ENCODE measurements at places on chromosomes 2 and 18.

DNA sequence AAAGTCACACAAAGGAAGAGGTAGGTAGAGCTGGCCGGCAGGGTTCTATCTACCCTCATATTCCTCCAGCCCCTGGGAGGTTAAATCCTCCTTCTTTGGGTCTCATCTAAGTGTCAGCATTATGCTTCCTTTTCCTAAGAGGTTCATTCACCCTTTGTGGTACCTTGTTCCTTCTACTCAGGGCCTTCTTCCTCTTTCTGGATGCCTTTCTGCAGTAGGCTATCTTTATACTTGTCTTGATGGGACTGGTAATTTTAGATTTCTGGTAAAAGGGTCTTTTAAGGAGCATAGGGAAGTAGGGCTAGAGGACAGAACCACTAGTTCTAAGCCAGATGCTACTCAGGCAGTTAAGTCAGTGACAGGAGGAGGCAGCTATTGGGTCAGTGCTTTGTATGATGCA is 13.7 kb upstream of the TNP1 start:
- no peak for DNase-seq

GRCh38 chr2:85994421-85994777 is 105.6 kb upstream of the ST3GAL5 start:
- no peak for DNase-seq

GRCh38 chr18:60421356-60422118 is 49.0 kb upstream of the MC4R start:
- DNase-seq = no peak

GRCh38 chr2:176128172-176128981 is 1.1 kb upstream of the HOXD8 start:
- no peak for DNase-seq

DNA sequence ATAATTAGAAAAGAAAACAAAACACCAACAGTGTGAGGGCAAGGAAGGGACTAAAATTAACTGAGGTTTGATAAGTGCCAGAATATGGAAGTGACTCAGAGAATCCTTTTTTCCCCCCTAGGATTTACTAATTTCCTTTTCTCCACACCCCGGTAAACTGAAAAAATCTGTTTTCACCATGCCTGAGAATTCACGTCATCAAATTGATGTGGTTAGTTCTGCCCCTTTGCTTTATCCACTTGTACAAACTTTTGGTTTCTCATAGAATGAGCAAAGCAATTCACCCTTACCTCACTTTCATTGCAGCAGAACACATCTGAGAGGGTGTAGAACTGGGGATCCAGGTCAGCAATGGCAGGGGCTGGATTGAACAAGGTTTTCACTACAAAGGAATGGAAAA is 57.8 kb downstream of the RBKS start:
- no peak for DNase-seq

DNA sequence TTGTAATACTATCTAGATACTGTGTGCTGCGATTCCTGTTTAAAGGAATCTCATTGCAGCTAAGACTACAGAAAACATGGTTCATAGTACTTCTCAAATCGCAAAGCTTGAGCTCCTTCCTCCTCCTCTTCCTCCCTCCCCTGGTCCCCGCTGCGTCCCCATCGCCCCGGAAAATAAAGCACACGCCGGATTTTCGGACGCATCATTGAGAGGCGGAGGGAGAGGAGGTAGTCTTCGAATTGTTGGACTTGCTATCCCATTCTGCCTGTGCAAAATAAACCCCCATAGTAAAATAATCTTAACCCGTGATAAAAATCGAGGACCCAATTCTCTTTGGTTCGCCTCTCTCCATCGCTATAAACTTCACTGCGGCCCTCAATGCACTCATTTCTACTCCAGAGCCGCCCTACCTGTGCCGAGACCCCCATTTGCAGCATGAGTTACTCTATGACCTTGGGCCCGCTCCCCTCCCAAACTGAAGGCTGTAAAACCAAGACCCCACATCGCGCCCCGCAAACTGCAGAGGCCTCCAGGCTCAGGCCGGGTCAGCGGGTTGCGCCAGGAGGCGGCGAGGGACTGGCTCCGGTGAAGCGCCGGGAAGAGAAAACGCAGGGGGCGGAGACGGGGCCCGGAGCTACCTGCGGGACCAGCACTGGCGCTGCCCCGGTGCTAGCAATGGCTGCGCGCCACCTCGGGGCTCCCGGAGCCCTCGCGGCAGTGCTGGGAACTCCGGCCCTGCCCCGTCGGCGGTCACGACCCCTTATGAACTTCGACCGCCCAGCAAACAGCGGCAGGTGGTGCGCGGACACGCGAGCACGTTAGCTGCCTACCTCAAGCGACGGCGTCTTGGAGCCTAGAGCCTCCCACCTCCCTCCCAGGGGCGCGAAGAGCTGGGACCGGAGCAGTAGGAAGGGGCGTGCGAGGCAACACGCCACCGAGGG is 649 bp downstream of the ESCO1 start:
- no peak for DNase-seq

DNA sequence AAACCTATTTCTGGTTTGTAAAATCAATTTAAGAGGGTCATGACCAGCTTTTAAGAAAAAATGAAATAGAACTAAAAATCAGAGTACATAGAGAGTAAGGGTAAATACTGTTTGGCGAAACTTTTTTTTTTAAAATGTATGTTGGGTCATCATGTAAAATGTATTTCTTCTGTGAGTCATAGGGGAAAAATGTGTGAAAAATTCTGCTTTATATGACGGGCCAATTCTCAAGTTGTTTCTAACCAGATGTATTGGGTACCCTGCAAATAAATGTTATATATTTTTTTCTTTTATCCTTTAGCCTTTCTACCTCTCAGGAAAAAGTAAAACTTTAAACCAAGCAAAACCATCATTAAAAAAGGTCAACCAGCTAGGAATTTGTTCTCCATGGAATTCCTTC is 13.9 kb downstream of the AFTPH start:
- no peak for DNase-seq

GRCh38 chr2:68739595-68740399 is 5.2 kb downstream of the ARHGAP25 start:
- no peak for DNase-seq

DNA sequence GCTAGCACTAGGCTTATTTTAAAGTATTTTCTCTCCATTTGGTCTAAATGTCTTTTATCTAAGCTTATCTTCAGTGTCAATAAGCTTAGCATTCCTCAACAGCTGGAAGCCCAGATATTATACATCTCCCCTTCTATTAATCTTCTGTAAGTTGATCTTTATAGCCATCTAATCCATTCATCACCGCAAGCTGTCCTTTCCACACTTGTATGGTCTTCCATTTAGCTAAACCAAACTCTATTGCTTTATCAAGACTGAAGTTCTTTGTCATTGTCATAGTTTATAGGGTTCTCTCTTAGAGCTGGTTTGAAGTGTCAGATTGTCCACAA is 101.3 kb upstream of the GPR45 start:
- DNase-seq = no peak

DNA sequence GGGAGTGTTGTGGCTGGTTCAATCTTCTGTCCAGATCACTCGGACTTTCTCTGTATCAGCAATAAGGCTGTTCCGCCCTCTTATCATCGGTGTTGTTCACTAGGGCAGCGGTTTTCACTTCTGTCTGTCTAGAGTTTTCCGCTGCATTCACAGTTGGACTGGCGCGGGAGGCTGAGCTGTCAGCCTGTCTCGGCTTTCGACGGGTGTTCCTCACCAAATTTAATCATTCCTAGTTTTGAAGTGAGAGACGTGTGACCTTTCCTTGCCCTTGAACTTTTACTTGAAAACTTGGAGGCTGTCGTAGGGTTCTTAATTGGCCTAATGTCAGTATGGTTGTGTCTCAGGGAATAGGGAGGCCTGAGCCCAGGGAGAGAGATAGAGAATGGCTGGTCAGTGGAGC is 108.3 kb downstream of the NFATC1 start:
- DNase-seq = no peak

- no peak for DNase-seq
Observed at GRCh38 chr2:190893157-190893556, 12.5 kb downstream of the GLS start.

DNA sequence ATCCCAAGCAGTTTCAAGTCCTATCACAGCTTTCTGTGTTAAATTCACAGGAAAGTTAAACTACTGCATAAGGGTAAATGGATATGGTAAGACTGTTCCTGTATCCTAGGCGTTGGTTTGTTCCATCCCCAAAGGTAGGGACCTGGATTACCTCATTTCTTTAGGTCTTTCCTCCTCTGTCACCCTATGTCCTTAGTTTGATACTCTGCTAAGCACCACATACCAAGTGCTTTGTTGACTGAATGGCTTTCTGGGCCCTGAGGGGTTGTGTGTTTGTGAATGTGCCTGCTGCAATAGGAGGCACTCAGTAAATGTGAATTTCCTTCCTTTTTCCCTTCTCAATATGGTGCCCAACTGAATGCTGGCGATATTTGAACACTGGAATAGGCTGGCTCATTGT is 7.8 kb downstream of the NOSTRIN start:
- no peak for DNase-seq

- no peak for DNase-seq
Observed at GRCh38 chr2:28394997-28395333, 2.3 kb downstream of the FOSL2 start.

- no peak for DNase-seq
Observed at GRCh38 chr2:173299764-173300163, 54.9 kb upstream of the CDCA7 start.

- no peak for DNase-seq
Observed at GRCh38 chr18:48621815-48622555, 83.2 kb downstream of the CTIF start.

- DNase-seq = no peak
Observed at GRCh38 chr2:113692698-113693428, 63.6 kb downstream of the SLC35F5 start.

DNA sequence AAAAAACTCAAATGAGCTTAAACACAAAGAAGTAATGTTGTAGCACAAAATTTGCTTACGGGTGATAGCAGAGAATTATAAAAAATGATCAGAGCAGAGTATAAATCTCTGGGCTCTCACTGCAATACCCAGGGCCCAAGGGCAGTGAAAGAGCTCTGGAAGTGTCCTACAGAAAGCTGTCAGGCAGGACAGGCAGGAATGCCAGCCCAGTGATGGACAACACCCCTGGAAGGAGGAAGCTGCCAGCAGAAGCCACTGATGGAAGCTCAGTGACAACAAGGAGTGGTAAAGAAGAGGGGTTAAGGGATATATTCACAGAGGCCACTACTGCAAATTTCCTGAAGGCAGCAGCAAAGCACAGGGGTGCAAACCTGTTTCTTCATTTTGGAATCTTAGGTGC is 214.9 kb downstream of the L3MBTL4 start:
- DNase-seq = no peak

DNA sequence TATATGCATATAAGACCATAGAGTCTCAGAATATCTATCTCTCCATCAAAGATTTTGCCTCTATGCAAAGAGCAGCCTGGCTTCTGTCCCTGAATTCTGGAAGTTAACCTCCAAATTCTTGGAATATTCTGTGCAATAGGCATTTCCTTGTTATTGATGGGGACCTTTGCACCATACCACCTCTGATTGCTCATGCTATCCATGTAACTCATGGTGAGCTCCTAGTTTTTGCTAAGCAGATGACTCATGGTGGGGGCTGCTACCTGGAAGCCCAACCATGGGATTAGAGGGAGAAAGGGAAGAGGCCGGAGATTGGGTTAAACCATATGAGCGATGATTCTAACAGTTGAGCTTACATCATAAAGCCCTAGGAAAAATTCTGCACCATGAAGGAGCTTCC is 310.2 kb upstream of the FIGN start:
- DNase-seq = no peak

- DNase-seq = no peak
Observed at GRCh38 chr2:178770518-178770917, 36.7 kb downstream of the TTN start.

DNA sequence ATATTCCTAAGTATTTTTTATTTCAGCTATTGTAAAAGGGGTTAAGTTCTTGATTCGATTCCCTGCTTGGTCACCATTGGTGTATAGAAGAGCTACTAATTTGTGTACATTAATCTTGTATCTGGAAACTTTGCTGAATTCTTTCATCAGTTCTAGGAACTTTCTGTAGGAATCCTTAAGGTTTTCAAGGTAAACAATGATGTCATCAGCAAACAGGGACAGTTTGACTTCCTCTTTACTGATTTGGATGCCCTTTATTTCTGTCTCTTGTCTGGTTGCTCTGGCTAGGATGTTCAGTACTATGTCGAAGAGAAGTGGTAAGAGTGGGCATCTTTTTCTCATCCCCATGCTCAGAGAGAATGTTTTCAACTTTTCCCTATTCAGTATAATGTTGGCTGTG is 252.7 kb downstream of the NR4A2 start:
- no peak for DNase-seq

- no peak for DNase-seq
Observed at GRCh38 chr18:58447402-58448095, 181.3 kb downstream of the ALPK2 start.

GRCh38 chr2:235043762-235044500 is 92.1 kb downstream of the SH3BP4 start:
- peak; percentile 87 for DNase-seq

GRCh38 chr18:1779587-1779986 is 791.7 kb downstream of the METTL4 start:
- DNase-seq = no peak

DNA sequence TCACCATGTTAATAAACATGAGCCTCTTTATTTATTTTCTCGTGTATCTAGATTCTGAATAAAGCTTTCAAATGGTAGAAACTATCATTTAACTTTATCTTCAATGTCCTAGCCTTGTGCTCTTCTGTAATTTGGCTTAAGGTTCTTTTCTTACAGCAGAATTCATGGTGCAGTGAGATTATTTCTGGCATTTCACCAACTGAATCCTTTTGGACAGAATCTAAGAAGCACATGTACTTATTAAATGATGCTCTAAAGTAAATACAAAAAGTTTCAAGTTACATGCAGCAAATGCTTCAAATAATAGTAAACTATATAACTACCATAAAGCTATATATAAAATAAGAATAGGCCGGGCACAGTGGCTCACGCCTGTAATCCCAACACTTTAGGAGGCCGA is 65.9 kb downstream of the AP1S3 start:
- DNase-seq = no peak

DNA sequence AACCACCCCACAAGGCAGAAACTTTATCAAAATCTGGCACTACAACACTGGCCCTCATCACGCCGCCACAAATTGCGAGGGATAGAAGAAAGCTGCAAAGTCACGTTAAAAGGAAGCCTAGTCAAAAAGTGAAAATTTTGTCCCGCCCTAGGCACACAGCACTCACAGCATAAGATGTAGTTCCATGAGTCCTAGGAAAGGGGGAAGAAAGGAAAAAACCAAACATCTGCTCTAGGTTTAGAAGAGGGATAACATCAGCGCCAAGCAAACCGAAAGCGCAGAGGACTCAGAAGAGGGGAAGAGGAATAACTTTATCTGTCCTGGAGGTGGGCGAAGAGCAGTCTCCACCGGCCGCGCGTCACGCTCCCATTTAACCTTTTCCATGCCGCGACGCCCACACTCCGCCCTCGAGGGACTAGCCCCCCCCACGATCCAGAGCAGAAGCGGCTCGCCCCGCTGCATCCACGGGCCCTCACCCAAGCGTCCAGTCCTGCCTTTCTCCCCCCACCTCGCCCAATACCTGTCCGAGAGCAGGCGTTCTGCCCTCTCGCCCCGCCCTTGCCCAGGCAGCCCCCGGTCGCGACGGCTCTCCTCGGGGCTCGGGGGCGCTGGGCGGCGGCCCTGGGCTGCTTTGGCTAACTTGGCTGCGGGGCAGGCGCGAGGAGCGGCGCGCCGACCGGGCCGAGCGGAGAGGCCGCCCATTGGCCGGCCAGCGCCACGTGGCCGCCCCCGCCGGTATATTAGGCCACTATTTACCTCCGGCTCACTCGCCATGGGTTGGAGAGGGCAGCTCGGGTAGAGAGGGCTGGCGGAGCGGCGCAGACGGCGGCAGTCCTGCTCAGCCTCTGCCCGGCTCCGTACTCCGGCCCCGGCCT is at the start of gene HOXD1:
HOXD1 (plus strand) TSS at position 770 of the 875 bp plus-strand sequence. CDS start 134 bp downstream, outside the sequence.
- no peak for DNase-seq

Data from inflammatory macrophage (primary cell).